CD4-positive, alpha-beta T cell treated with Interleukin-12 subunit alpha and Interleukin-12 subunit beta, for 1 hour (primary cell): ENCODE measurements at places on chromosomes 7 and 10.
A peak's percentile ranks its signal among the peaks of the same experiment; 100 is the strongest.

GRCh38 chr7:113202284-113202683 is 83.9 kb upstream of the SMIM30 start:
- DNase-seq, result no peak

- DNase-seq, result no peak
Measured at GRCh38 chr10:88209837-88210561, 346.6 kb downstream of the PTEN start.

- no peak for DNase-seq
Measured at GRCh38 chr7:2688409-2689342, 674 bp downstream of the AMZ1 start.

DNA sequence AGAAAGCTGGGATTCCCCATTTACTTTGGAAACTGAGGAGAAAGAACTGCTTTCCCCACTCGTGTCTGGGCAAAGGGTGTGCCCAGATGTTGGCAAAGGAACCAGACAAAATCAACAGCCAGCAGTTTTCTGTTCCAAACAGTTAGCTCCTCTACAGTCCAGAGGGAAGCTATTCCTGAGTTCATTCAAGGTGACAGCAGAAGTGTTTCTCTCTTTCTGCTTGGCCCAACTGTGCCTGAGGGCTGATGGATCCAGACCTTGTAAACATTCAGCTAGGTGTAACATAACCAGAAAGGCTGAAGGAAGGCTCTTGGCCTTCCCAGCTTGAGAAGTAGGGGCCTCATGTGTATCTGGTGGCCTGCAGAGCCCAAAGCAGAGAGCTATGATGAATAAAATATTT is 7.0 kb upstream of the ALDH18A1 start:
- no peak for DNase-seq

DNA sequence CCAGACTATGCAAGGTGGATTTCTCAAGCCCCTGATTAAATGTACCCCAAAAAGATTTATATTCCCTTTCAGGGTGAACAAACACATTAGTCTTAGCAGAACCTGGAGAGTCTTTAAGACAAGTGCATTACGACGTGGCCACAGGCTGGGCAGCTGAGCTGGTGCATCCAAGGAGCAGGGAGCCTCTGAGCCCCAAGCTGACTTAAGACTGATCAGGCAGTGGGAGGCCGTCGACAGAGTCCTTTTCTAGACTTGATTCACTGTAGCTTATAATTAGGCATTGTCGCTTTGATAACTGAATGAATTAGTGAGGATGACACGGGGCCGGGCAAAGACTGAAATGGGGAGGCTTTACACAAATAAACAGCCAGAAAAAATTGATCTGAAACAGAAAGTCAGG is 353.2 kb downstream of the GPAM start:
- no peak for DNase-seq

GRCh38 chr10:107413971-107414370 is 249.5 kb upstream of the SORCS1 start:
- no peak for DNase-seq

GRCh38 chr10:132645630-132646442 is 108.2 kb downstream of the INPP5A start:
- DNase-seq, result no peak

DNA sequence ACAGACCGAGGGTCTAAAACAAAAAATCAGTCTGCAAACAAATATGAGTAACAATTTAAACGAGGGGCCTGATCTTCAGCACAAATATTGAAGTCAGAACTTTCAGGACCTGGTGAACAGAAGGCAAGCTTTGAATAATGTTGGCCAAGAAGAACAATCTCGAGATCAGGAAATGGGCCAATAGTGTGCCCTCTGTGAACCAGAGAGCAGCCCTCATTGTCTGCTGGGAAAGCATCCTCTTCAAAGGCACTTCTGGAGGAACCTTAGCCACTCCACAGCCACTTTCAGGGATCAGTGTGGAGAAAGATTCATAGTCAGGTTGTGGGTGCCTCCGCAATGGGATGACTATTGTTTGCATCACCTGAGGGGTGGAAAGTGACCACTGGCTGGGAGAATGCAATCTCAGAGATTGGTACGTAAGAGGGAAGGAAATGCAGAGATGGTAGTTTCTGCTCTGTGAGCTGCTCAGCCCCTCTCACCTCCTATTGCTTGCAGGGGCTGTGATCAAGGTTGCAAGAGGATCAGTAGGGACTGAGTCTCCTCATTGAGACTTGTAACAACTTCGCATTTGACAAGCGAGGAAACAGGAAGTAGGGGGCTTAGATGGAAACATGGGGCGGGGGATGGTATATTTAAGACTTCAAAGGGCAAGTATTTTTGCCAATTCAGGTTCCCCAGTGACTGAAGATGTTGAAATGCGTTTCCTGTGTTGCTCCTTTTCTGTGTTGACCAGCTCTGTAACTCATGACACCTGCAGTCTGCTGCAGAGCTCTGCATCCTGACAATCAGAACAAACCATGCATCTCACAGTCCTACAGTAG is 28.4 kb upstream of the IFRD1 start:
- DNase-seq, result peak; percentile 4

- DNase-seq, result no peak
Measured at GRCh38 chr7:47758546-47758945, 176.6 kb upstream of the TNS3 start.

DNA sequence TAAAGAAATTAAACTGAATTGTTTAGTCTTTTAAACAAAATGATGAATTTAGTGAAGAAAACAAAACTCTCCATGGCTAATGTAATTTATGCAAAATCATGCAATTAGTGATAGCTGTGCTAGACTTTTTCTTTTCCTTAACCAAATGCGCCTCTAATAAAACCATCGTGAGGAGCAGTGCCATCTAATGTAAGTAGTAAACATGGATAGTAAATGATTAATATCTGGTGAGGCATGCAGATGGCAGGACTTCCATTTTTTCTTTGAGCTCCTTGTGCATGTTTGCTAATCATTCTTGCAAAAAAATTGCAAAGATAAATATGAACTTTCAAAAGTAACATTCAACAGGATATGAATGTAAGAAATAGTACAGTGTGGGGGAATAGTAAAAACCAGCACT is 2.3 kb downstream of the INSYN2A start:
- no peak for DNase-seq

GRCh38 chr7:47355684-47356083 is 226.2 kb downstream of the TNS3 start:
- DNase-seq, result no peak

DNA sequence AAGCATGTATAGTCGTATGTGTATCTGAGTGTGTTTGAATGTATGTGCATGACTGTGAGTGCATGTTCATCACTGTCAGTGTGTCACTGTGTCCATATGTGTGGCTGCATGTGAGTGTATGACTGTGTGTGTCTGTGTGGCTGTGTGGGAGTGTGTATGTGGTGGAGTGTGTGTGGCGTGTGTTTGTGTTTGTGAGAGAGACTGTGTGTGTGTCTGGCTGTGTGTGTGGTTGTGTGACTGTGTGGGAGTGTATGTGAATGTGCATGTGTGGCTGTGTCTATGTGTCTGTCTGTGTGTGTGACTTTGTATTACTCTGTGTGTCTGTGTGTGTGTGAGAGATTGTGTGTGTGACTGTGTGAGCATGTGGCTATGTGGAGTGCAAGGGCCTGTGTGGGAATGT is 502.4 kb downstream of the DNAJB6 start:
- no peak for DNase-seq

DNA sequence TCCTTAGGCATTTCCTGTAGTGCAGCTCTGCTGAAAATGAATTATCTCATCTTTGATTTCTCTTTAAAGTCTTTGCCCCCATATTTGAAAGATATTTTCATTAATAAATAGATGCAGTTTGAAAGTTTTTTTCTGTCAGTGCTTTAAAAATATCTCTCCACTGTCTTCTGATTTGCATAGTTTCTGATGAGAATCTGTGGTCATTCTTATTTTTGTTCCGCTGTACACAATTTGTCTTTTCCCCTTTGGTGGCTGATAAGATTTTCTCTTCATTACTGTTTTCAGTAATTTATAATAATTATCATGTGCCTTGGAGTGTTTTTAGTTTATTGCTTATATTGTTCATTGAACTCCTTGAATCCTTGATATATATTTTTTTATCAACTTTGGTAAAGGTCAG is 7.0 kb upstream of the GHRHR start:
- DNase-seq, result no peak

DNA sequence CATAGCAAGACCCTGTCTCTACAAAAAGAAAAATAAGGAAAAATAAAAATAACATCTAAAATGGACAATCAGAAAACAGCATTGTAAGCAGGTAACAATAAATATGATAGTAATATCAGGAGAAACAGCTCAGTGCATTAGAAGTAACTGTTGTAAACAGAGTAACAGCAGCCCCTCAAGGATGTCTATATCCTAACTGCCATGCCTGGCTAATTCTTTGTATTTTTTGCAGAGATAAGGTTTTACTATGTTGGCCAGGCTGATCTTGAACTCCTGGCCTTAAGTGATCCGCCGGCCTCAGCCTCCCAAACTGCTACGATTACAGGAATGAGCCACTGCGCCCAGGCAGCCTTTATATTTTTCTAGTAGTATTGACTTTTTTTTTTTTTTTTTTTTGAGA is 7.5 kb downstream of the SORBS1 start:
- DNase-seq, result no peak

DNA sequence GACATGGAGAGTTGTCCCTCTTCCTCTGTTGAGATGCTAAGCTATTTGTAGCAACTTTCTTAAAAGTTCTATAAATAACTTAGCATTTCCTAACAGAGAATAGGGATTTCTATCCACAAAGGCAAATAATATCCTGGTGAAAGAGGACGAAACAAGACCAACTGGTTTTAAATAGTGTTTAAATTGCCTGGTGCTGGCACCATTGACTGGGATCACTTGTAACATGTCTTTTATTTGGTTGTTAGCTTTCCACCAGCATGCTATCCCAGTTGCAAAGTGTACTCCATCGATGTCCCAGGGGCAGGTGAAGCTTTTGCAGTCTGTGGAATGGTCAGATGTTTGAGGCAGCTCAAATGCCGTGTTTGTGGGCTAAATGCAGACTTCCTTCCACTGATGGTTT is 3.7 kb downstream of the SUFU start:
- DNase-seq, result no peak

DNA sequence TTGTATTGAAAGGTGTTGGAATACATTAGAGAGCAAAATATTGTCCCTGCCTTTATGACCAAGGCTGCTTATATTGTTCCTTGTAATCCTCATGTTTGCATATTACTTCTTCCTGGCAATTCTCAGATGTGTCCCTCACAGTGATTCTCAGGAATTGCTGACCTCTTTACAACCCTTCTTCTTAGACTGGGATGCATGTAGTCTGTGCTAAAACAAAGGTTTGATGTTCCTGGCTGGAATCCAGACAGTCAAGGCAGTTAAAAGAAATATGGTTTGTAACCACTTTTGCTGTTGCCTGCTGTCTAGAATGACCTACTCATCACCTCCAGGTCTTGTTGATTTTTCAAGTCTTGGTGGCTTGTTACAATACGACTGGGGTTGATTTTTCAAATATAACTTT is 367.6 kb downstream of the HGF start:
- DNase-seq, result no peak

- DNase-seq, result no peak
Measured at GRCh38 chr10:102102421-102102820, 17.7 kb downstream of the LDB1 start.

DNA sequence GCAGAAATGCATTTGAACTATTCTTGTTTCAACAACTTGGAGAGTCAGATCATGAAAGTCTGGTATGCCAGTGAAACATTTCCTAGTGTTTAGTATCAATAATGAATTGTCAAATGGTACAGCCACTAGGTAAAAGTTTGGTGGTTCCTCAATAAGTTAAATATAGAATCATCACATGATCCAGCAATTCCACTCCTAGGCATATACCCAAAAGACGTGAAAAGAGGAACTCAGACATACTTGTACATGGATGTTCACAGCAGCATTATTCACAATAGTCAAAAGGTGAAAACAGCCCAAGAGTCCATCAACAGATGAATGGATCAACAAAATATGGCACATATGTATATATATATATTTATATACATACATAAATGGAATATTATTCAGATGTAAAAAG is 67.0 kb upstream of the HPS1 start:
- DNase-seq, result no peak

GRCh38 chr7:155999631-156000489 is 187.6 kb upstream of the SHH start:
- DNase-seq, result no peak

DNA sequence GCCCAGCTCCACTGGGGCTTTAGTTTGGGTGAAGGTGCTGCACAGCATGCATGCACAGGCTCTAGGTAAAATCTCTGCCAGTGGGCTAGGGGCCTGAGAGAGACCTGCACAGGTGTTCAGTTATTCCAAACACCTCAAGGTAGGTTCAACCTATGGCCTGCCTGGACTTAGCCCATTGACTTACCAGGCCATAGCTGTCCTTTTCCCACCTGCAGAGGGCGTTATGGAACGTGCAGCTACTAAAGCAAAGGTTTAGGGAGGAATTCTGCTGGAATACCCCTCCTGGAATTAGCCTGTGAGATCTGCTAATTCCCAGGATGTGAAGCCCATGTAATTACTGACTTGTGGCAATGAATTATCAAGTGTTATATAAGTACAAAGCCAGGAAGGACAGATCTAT is 3.6 kb downstream of the VWC2 start:
- DNase-seq, result no peak

GRCh38 chr10:61618388-61618961 is 44.3 kb upstream of the CABCOCO1 start:
- no peak for DNase-seq

DNA sequence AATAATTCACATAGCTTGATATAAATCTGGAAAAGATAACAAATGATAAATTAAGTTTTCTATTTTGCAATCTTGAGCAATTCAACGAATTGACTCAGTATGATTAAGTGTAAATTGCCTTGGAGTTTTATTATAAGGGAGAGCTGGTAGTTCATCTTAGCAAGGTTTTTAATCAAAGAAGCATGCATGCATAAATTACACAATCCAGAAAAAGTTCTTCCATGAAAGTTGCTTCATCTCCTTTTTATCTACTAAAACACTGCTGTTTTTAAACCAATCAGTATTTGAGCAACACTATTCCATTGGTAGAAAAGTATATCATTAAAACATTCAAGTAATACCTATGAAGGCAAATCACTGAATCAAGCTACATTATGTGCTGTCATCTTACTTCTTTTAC is 47.6 kb downstream of the POT1 start:
- DNase-seq, result no peak

DNA sequence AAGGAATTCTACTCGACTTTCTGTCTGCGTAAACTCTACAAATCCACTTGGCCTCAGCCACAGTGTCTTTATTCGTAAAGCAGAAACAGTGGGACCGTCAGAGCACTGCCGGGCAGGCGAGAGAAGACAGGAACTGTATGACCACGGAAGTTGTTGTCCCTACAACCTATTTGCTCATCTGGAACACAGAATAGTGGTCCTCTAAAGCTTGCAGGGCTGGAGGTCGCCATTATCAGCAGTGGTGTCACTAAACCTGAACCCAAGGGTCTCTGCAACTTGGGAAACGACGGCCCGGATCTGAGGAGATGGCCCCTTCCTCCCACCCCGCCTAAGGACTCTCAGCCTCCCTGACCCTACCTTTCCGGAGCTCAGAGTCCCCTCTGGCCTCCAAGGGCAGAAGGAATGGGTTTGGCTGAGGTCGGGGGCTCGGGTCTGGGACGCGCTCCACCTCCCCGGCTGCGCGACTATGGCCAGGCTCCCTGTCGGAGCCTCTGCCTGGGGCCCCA is 442 bp downstream of the STYXL1 start:
- no peak for DNase-seq
